ENCODE measurements at places on chromosomes 1 and 21.
A peak's percentile ranks its signal among the peaks of the same experiment; 100 is the strongest.

- no peak for ATAC-seq
Observed at GRCh38 chr1:175136246-175136645, 56.3 kb downstream of the KIAA0040 start.

GRCh38 chr1:60402216-60402615 is 328.6 kb upstream of the C1orf87 start:
- no peak for ATAC-seq

DNA sequence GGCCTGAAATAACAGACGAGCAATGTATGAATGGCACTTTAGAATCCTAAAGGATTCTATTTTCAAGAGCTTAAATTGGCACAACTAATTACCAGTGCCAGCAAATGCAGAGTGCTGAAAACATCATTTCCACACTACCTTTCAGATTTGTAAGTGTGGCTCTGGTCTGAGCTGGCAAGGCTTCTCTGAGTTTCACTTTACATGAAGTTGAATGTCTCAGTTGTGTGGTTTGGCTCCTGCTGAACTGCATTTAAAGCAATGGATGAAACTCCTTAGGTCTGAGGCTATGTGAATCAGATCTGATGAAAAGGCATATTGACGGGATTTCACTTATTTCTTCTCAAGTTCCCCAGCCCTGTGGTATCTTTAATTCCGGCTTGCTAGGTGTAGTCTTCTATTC is 114.8 kb upstream of the PTGFR start:
- no peak for ATAC-seq

DNA sequence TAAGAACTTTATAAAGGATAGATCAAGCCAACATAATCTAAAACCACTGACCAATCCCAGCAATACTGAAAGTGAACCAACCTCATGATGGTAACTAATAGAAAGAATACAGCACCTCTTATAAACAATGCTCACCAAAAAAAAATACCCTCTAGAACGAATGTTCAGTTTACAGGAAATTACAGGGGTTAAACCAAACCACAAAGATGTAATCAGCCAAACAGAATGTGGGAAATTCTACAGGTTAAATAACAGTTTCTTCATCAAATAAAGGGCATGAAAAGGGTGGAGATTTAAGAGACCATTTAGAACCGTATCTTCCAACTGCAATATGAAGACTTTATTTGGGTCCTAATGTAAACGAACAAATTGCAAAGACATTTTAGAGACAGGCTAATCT is 30.4 kb downstream of the ARID4B start:
- peak; percentile 48 for ATAC-seq

GRCh38 chr1:167435484-167435883 is 82.8 kb downstream of the CD247 start:
- ATAC-seq, result no peak

- no peak for ATAC-seq
Observed at GRCh38 chr1:45456531-45456930, 34.4 kb downstream of the TESK2 start.

DNA sequence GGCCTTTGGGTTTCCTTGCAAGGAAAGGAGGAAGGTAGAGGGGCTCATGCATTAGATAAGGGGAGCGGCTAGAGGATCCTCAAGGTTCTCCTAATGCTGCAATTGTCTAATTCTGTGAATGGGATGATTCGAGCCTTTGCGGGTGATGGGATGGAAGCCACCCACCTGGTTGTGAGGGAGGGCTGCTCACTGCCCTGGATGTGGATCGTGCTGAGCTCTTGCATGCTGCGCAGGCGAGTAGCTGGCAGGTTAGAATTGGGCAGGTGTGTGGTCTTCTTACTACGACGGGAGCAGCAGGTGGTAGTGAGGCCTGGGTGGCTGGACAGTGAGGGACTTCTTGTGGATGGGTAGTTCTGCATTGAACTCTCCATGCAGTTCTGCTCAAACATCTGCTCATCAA is 21.2 kb downstream of the DDX20 start:
- ATAC-seq, result no peak

GRCh38 chr1:61222240-61222639 is 139.9 kb downstream of the NFIA start:
- ATAC-seq, result no peak

DNA sequence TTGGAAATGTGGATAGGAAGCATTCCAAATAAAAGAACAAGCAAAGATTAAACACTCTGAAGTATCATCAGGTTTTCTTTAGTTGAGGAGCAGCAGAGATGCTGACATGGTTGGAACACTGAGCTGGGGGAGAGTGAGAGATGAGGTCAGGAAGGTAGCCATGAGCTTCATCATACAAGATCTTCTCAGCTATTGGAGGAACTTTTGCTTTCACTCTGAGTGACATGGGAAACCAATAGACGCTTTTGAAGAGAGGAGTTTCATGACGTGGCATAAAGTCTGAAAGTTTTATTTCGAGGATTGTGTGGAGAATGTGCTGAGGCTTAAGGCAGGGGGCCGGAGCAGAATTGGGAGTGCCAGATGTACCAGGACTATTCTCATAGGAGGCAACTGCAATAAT is 616.2 kb upstream of the CAMK1G start:
- ATAC-seq, result no peak

- ATAC-seq, result no peak
Observed at GRCh38 chr1:203631946-203632345, 5.3 kb downstream of the ATP2B4 start.

GRCh38 chr21:38205940-38206339 is 50.9 kb upstream of the KCNJ15 start:
- ATAC-seq, result no peak

DNA sequence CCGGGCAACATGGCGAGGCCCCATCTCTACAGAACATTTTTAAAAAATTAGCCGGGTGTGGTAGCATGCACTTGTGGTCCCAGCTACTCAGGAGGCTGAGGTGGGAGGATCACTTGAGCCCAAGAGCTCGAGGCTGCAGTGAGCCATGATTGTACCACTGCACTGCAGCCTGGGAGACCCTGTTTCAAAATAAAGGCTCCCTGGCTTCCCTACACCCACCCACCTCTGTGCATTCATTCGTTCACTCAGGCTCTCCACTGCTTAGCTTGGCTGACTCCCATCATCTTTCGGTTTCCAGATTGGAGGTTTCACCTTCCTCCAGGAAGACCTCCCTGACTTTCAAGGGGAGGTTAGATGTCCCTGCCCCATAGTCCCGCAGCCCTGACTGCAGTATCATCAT is 14.2 kb downstream of the KIAA2013 start:
- no peak for ATAC-seq

- no peak for ATAC-seq
Observed at GRCh38 chr1:65260851-65261473, 48.4 kb upstream of the DNAJC6 start.

- no peak for ATAC-seq
Observed at GRCh38 chr1:164611754-164612642, 53.0 kb downstream of the PBX1 start.

GRCh38 chr1:37274486-37274885 is 199.9 kb upstream of the ZC3H12A start:
- no peak for ATAC-seq

- no peak for ATAC-seq
Observed at GRCh38 chr1:8516793-8517556, 199.1 kb downstream of the SLC45A1 start.

DNA sequence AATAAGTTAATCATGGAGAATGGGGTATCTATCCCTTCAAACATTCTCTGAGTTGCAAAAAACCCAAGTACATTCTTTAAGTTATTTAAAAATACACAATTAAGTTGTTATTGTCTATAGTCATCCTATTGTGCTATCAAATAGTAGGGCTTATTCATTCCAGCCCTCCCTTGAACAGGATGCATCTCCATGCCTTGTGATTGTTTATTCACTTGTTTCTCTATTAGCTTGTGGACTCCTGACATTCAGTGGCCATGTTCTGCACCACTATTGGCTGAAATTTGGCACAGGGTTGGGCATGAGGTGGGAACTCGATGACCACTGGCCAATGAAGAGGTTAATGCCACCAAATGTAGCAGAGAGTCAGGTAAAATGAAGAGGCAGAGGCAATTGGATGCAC is 272.8 kb downstream of the TNR start:
- ATAC-seq, result no peak

- ATAC-seq, result no peak
Observed at GRCh38 chr1:219573960-219574359, 38.9 kb downstream of the ZC3H11B start.

DNA sequence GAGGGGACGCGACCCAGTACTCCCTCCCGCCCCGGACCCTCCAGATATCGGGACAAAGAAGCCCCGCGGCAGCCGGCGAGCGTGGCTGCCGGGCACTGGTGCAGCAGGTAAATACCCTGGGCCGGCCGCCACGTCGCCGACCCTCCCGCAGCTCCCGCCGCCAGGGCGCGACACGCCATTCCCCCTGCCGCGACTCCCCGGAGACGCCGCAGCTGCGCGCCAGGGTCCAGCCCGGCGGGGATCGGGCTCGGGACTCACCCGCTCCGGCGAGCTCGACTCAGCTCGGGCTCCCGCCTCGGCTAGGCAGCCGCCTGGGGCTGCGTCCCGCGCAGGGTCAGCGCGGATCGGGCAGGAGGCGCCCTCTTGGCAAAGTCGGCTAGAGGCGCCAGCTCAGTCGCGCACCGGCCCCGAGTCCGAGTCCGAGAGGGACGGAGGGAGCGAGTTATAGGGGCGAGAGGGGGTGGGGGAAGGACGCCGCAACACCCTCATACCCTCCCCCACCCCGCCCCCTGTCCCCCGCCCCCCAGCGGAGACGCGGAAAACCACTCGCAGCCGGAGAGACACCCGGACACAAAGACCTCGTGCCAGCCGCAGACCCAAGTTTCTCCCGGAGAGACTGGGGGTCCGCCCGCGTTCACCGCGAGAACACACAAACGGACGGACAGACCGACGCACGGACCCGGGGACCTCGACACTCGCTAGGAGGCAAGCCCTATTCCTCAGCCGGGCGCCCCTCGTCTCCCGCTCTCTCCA is 985 bp downstream of the SYT6 start:
- no peak for ATAC-seq

- ATAC-seq, result no peak
Observed at GRCh38 chr1:216119600-216119999, 303.6 kb downstream of the USH2A start.

- ATAC-seq, result no peak
Observed at GRCh38 chr1:58724483-58724882, 24.6 kb upstream of the MYSM1 start.

- ATAC-seq, result no peak
Observed at GRCh38 chr1:8627728-8628127, 189.7 kb downstream of the RERE start.

DNA sequence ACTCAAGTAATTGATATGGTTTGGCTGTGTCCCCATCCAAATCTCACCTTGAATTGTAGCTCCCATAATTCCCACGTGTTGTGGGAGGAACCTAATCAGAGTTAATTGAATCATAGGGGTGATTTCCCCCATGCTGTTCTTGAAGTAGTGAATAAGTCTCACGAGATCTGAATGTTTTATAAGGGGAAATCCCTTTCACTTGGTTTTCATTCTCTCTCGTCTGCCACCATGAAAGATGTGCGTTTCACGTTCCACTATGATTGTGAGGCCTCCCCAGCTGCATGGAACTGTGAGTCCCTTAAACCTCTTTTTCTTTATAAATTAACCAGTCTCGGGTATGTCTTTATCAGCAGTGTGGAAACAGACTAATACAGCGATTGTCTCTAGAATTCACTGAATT is 135.4 kb downstream of the BACH1 start:
- peak; percentile 53 for ATAC-seq

- ATAC-seq, result no peak
Observed at GRCh38 chr1:81414488-81415015, 386.2 kb upstream of the ADGRL2 start.

GRCh38 chr1:43054961-43055360 is 96.3 kb upstream of the SLC2A1 start:
- ATAC-seq, result no peak

- ATAC-seq, result no peak
Observed at GRCh38 chr1:91764471-91765115, 121.4 kb downstream of the TGFBR3 start.

- no peak for ATAC-seq
Observed at GRCh38 chr1:198007687-198008607, 90.8 kb downstream of the LHX9 start.

DNA sequence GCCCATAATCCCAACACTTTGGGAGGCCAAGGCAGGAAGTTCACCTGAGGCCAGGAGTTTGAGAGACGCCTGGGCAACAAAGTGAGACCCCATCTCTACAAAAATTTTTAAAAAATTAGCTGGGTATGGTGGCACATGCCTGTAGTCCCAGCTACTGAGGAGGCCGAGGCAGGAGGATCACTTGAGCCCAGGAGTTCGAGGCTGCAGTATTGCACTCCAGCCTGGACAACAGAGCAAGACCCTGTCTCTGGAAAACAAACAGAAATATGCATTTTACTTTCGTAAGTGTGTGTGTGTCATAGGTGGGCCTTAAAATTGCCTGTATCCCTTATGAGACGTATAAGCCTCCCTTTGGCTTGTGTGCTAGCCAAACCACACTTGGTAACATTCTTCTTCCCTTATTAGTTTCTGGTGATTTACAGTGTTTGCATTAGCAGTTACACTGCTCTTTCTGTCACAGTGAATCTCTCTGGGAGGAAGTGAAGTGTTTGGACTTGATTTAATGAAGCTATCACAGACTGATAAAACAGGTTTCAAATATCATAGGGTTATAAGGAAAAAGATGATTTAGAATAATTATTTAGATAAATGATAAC is 48.9 kb upstream of the KIF26B start:
- ATAC-seq, result no peak
